ENCODE measurements at places on chromosomes 12 and 14.

GRCh38 chr12:23771240-23771949, 178.1 kb downstream of the SOX5 start:
- ATAC-seq = no peak

- ATAC-seq = no peak
These were observed 41.7 kb downstream of the PRKD1 start for GRCh38 chr14:29885988-29886387.

DNA sequence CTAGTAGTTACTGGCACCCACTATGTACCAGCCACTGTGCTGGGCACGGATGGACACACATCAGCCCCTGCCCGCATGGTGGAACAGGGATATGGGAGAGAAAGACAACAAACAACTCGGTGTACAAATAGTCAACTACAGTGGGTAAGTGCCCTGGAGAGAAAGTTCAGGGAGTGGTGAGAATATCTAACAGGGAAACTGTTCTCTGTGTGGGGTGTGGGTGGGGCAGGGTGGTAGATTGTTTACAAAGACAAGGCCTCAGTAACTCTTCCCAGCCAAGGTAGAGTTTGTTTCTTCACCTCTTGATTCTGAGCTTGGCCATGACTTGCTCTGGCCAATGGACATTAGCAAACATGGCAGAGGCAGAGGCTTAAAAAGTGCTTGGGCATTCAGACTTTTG, 12.9 kb upstream of the CLMN start:
- no peak for ATAC-seq

DNA sequence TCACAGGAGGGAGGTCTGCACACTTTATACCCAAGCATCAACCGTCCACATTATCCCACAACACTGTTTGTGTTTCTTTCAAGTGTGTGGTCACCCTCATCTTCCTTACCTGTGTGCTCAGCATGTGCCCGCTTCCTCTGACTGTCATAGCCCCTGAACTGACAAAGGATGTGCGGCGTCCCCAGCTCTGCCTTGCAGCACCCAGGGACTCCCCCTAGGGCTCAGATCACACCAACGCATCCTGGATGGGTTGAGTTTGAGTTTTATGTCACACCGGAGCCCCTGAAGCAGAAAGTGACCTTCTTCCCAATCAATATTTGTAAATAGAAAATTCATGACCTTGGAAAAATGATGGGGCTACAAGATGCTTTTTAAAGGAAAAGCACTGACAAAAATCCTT, 770.7 kb upstream of the TMEM132C start:
- ATAC-seq = peak; percentile 32

GRCh38 chr12:32734952-32735351, 20.7 kb downstream of the YARS2 start:
- no peak for ATAC-seq

DNA sequence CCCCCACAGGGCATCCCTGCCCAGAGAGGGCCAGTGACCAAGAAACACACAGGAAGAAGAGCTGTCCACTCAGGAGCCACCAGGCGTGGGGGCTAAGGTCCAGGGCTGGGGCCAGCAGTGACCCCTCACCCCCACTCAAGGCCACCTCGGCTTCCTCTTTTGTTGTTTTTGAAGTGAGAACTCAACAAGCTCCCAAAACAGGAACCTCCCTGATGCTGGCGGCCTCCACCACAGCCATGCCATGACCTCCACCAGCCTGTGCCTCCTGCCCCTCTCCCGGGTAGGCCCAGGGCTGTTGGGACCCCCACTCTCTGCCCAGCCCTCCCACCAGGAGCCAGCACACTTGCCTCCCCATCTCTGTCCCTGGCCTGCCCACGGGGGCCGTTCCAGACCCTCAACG, 7.8 kb downstream of the AKT1 start:
- ATAC-seq = no peak

DNA sequence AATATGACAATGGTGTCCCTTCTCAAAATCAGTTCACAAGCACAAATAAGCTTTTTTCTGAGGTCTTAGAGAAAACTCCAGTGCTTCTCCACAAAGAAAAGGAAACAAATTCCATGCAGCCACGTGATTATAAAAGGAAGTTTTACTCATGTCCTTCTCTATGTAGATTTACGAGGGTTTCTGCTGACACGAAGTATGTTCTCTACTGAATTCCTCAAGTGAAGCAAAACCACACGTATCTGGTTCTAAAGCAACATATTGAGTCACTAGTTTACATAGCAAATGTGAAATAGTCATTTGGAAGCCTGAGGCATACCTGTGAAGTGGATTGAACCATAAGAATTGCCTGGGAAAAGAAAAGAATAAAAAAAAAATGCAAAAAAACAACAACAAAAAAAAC, 31.9 kb downstream of the BMP4 start:
- ATAC-seq = no peak

GRCh38 chr12:54232790-54233189, 44.0 kb upstream of the SMUG1 start:
- no peak for ATAC-seq

- peak; percentile 100 for ATAC-seq
These were observed 4.4 kb downstream of the AMHR2 start for GRCh38 chr12:53427905-53428594.

GRCh38 chr12:121255433-121255832, 41.1 kb downstream of the CAMKK2 start:
- peak; percentile 24 for ATAC-seq

DNA sequence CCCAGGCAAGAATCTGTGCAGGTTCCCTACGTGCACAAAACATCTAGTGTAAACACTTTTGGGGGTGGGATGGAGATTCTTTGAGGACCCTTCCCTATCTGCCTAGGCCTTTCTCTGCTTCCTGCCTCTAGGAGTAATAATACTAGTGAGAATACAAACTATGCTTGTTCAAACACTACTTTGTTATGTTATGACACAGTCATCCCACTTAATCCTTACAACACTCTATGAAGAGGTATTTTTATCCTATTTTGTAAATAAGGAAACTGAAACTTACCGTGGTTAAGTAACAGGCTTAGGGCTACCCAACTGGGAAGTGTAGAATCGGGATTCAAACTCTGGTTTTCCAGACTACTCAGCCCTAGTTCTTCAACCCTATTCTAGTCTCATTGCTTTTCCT, 96.5 kb downstream of the KCNA5 start:
- ATAC-seq = no peak

- no peak for ATAC-seq
These were observed 3.6 kb downstream of the DDIT3 start for GRCh38 chr12:57516617-57517153.

DNA sequence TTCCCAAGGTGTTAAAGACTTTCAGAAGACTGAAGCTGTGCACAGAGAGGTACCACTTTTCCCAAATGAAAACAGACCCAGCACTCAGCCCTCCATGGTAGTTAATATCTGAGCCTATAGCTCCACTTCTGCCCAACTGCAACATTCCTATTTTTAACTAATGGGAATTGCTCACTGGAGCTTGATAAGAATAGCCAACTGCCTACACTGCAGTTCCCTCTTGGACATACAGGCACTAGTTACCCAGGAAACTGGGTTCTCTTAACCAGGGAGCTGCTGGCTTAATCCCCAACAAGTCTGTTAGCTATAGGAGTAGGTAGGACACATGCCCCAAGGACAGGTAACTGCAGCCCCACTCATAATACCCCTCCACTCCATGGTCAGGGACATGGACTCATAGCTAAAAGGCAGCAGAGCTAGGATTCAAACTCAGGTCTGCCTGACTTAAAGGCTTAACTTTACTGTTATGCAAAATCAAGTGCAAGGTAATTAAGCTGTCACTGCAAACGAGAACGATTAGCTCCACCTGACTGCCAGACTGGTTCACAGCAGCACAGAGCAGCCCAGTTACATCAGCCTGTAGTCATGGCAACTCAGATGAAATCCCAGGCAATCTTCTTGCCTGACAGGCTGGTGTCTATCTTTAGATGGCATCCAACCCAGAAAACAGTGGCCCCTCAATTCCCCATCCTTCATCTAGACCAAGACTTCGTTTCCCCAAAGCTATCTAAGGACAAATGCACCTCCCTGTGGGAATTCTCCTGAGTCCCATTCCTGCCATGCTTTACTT, 77.1 kb upstream of the ACTN1 start:
- no peak for ATAC-seq

GRCh38 chr12:4819654-4820053, 90.1 kb upstream of the KCNA1 start:
- no peak for ATAC-seq

GRCh38 chr14:102539544-102540314, 30.2 kb upstream of the ANKRD9 start:
- ATAC-seq = no peak

DNA sequence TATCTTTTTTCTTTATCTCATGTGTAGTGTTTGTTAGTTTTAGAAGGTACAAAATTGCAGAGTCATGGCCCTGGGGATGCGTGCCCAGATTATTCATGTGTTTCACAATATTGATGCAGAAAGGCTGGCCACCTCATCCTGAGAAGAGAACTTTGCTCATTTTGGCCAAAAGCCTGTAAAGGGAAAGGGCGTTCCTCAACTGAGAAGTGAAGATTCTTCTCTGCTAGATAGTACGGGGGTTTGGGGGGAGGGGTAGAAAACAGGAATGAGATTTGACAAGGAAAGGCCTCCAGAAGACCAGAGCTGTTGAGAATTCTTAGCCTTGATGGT, 1.7 kb downstream of the MGST1 start:
- ATAC-seq = no peak

GRCh38 chr14:57326253-57326652, 57.5 kb downstream of the AP5M1 start:
- no peak for ATAC-seq

DNA sequence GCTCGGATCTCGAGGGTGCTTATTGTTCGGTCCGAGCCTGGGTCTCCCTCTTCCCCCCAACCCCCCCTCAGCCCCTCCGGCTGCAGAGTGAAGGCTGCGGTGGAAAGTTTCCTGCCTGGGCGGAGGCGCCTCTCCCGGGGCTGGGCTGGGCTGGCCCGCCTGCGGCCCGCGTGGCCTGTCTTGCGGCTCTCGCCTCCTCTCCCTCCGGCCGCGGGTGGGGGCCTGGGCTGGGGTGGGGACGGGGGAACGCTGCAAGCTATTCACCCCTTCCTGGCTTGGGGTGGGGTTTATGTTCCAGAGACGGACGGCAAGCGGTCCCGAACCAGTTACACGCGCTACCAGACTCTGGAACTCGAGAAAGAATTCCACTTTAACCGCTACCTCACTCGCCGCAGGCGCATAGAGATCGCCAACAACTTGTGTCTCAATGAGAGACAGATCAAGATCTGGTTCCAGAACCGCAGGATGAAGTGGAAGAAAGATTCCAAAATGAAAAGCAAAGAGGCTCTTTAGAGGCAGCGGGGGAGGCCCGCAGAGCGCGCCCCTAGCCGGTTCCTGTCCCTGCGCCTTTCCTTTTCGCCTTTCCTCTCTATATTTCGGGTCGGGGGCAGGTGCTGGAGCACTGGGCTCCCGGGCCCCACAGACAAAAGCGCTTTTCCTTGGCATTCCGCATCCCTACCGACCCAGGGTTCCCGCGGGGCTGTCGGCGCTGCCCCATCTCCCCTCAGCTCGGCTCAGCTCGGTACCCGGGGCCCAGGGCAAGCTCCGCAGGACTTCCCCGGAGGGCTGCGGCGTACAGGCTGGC, 1.3 kb downstream of the HOXC5 start:
- no peak for ATAC-seq
